Stimulated activated CD4-positive, alpha-beta T cell treated with anti-CD3 and anti-CD28 coated beads, Interleukin-4, amount 100 ng/mL, for 1 hour (primary cell): ENCODE measurements at places on chromosomes 6 and 20.
A peak's percentile ranks its signal among the peaks of the same experiment; 100 is the strongest.

DNA sequence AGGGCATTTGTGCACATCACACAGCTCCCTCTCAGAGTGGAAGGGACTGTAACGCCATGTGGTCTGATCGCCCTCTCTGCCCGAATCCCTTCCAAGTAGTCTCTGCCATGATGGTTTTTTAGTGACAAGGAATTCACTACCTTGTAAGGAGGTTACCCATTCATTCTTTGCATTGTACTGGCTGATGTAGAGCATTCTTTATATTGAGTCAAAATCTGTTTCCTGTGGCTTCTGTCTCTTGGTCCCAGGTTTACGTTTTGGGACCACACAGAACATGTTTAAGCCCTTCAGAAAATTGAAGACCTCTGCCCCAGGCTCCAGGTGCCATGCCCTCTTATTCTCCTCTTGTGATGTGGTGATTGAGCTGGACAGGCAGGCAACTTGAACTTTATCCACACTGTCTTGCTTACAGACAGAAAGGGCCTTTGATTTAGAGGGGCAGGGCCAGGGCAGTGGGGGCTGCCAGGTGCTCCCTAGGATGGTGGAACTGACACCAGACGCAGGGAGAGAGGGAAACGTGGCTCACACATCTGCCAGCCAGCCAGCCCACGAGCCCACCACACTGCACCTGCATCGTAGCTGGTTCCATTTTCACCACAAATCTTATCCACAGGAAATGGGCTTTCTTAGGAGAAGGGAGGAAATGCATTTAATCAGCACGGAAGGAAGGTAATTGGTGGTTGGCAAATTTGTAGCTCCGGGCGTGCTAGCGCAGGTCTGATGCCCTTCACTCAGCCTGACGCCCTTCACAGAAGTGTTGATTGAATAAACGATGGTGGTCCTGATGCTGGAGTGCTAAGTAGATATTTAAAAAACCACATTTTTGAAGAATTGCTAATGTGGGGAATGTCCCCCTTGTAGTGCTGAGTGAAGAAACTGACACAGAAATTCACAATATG, 78.2 kb downstream of the TCP11 start:
- DNase-seq = no peak

DNA sequence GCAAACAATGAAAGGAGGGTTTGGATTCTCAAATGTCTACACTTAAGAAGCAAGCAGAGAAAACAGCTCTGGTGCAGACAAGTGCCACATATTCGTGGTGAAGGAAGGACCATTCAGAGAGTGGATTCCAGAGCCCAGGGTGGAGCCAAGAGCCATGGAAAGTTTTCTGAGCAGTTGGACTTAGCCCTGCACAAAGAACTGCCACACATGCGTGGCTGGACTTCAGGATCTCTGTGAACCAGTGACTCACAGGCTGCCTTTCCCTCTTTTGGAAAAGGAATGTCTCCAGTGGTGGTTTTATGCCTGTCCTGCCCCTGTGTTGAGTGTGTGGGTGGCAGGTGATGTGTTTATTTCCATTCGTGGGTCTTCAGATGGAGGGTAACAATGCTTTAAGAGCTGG, 489.5 kb downstream of the CDH26 start:
- no peak for DNase-seq

DNA sequence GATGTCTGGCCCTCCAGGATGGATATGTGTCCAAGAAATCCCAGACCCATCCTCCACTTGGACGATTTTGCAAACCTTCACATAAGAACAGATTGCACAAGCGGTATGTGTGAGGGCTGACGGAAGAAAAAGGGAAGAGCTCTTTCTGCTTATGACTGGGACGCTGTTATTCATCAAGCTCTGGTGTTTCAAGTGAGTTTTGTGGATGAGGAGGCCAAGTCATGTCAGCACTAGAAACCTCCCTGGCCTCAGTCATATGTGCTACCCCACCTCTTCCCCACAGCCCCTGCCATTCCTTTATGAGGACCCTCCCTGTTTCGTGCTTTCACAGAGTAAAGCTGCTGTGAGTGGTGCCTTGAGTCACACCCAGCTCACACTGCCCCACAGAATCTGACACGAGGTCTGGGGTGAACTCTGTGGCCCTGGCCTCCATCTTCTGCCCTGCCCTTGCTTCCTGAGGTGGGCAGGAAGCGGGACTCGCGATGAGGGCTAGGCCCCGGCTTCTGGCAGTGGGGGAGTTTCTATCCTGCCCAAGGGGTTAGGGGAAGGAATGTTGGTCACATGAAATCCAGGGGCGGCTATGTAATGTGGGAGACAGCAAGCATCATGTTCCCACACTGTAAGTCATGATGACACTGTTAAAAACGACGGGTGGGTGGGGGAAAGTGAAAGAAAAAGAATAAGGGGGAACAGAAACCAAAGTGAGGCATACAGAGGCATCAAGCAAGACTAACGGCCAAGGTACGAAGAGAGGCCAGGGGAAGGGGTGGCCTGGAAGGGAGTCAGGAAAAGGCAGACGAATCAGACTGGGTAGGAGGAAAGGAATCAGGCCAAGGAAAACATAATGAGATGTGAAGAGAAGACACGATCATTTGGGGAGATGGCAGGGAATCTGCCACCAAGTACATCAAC, 78.1 kb downstream of the PRDM1 start:
- peak; percentile 49 for DNase-seq

DNA sequence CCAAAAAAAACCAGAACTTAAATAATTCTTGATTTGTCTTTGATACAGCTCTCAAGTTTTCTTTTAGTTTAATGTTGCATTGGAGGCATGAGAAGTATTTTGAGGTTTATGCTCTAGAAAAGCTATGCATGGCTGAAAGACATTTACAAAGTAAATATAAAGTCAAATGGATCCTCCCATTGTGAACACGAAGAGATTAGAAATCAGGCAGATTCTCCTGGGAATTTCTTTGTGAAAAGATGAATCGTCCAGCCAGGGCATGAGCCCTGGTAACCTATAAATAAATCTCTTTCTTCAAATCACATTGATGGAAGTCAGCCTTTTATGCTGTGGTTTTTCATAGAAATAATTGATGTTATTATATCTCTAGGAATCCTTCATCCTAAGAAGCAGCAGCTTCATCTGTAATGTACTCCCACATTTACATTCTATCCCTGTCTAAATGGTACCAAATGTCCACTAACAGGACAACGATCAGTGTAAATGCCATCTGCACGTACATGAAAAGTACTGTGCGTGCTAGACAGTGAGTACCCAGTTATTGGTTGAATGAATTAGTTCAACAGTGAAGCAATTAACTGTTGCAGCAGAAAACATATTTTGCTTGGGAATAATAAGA, 143.6 kb downstream of the ALDH8A1 start:
- DNase-seq = no peak
